NCI-H460 (cell line): ENCODE measurements at places on chromosomes 12 and 14. TPM values are rescaled to one million over a fixed set of nuclear protein-coding genes. Genes with fewer than 3 reads are reported as not detected.

GRCh38 chr14:99431986-99432385 lies 48.7 kb downstream of the SETD3 start:
- no peak for DNase-seq

DNA sequence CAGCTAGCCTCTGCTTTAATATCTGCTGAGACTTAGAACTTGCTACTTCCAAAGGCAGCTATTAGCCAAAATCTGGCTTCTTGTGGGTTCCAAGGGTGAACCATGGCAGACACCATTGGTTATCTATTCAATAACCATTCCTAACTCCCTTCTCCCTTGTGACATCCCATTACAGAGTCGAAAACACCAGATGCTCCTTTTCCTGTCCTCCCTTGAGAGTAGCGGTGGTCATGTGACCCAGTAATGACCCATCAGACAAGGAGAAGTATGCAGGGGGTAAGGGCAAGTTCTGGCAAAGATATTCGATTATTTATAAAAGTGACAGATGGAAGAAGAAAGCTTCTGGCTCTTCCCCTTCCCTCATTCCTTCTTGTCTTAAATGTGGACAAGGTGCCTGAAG lies 20.1 kb downstream of the TGFB3 start:
- no peak for DNase-seq

DNA sequence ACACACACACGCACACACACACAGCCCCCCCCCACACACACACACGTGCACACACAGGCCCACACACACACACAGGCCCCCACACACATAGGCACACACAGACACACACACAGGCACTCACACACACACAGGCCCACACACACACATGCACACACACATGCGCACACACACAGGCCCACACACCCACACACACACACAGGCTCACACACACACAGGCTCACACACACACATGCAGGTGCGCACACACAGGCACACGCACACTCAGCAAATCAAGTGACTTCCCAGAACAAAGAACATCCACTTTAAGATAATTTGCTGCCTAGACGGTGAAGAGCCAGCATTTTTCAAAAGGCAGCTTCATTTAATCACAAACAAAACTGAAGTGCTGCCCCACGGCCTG lies 78.5 kb upstream of the FBRSL1 start:
- no peak for DNase-seq

- no peak for DNase-seq
Measured at GRCh38 chr12:49059299-49060171, 1.1 kb downstream of the KMT2D start.

GRCh38 chr12:116028619-116029018 lies 248.9 kb downstream of the MED13L start:
- no peak for DNase-seq

- DNase-seq: no peak
Measured at GRCh38 chr12:18502422-18502968, 235.3 kb downstream of the PLCZ1 start.

DNA sequence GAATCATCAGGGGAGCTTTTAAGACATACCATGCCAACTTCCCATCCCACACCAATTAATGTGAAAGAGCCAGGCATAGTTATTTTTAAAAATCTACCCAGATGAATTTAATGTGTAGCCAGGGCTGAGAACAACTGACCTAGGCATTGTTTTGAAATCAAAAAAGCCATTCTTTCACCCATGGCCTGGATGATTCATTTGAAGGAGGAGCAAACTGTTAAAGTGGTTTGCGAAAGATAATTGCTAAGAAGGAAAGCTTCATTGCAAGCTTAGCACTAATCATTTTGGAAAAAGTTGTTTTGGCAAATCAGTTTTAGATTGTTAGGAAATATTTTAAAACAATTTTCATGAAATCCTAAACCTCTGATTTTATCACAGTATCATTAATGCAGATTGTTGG lies 2.1 kb upstream of the GTSF1 start:
- DNase-seq: no peak

- no peak for DNase-seq
Measured at GRCh38 chr14:88746052-88746451, 46.7 kb downstream of the EML5 start.

GRCh38 chr12:1212526-1212925 lies 221.5 kb downstream of the ERC1 start:
- no peak for DNase-seq

DNA sequence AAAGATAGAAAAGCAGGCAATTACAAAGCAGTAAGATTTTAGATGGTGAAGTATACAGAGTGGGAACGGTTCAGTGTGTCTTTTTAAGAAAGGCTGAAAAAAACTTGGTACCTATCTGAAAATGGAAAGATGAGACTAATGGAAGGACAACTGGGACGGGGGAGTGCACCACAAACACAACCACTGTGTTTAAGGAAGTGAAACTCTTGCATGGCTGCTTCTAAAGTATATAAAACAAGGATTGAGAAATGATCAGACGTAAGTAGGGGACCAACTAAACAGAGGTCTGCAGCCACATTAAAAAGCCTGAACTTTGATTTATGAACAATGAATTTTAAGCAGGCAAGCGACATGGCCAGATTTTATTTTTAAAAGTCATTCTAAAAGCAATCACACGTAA lies 328.6 kb downstream of the MDGA2 start:
- DNase-seq: no peak

DNA sequence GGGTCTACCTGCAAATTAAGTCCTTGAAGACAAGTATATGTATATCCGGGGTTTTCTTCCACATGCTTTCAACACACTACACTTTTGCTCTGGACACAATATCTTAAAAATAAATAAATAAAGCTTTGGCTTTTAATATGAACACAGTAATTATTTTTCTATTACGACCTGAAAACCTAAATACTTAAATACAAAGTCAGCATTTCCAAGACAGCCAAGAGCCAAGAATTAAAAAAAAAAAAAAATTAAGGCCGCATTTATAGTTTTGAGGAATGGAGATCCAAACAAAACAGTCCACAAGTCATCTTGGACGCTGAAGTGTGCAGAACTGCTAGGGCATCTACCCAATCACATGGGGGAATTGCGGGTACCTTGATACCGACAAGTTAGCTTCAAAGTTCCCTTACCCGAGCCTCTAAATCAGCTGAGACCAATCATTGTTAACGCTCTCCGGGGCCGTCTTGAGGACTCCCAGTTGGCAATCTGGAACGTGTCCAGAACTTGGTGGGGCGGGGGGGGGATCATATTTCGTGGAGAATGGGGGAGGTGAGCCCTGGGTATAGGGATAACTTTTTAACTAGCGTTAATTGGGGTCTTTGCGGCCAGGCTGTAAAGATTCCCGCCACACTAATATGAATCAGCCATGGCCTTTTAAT lies 731 bp upstream of the PCNX4 start:
- DNase-seq: peak; percentile 63

DNA sequence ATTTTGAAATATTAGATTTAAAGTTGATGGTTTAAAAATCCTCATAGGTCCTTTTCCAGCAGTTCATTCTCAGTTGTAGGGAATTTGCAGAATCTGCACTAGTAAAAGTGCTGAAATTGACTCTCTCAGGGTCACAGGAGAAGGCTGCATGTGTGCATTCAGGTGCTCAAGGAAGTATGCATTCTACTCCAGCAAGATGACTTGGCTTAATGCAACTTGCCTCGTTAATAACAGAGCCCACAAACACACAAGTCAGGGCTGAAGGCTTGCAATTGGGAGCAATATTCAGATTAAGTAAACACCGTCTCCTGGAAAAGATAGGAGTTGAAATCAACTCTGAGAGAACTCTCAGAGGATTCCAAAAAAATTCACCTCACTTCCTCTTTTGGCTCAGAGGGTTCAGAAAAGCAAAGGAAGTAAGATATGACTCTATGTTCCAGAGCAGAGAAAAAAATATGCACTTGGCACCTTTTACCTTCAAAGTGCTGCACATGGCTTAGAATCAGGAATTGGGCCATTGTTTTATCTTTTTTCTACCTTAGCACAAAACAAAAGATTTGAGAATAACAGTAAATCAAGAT lies 406.3 kb upstream of the DCN start:
- no peak for DNase-seq

DNA sequence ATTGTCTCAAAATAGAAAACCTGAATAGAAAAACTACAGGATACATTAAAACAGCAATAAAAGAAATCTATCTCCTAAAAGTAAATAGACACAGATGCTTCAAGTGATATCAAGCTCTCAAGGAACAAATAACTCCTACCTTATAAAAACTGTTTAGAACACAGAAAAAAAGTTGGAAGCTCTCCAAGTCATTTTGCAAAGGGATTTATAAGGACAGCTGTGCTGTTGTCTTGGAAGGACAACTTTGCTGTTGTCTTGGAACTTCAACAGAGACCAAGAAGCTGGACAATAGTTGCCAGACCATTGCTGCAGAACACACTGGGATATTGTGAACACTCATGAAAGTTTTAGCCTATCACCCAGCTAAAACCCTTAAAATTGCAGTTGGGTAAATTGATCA lies 780.7 kb downstream of the FLRT2 start:
- no peak for DNase-seq

GRCh38 chr12:12032851-12033797 lies 37.6 kb upstream of the BCL2L14 start:
- peak; percentile 65 for DNase-seq

DNA sequence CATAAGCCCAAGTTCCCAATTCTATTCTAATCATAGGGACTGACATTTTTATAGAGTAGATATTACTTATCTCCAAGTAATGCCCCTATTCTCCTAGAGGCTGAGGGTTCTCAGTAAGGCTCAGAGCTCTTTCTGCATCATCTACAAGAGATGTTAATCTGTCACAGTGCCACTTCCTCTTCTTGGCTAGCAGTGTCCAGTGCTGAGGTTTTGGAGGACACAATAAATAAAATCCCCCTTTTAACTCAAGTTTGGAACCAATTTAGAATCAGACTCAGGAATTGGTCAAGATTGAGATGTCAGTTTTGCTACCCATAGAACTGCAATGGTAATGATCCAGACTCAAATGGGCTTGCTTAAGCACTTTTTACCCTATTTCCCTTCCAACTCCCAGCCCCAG lies 154.1 kb upstream of the ARID2 start:
- DNase-seq: no peak

FITM1 gene
- total RNA-seq: 0.45 and 0.84 TPM in 2 replicates

BMP4 gene
- total RNA-seq: not detected in 2 replicates

PTPRO gene
- total RNA-seq: not detected in 2 replicates

CYP27B1 gene
- total RNA-seq: 5.1 and 5.4 TPM in 2 replicates

IAPP gene
- total RNA-seq: not detected in 2 replicates

FIGNL2 gene
- 0.06 and 0.10 TPM in 2 replicates for total RNA-seq

CLEC4C gene
- not detected in 2 replicates for total RNA-seq

FGD4 gene
- 4.2 and 4.4 TPM in 2 replicates for total RNA-seq

MAP1LC3B2 gene
- total RNA-seq: 0.97 TPM in 1 of 2 replicates, not detected in the other

SALL2 gene
- 0.66 and 0.67 TPM in 2 replicates for total RNA-seq

MSRB3 gene
- 16.2 and 16.3 TPM in 2 replicates for total RNA-seq

RNASE3 gene
- total RNA-seq: not detected in 2 replicates
